ENCODE measurements at places on chromosomes 7 and 10.

DNA sequence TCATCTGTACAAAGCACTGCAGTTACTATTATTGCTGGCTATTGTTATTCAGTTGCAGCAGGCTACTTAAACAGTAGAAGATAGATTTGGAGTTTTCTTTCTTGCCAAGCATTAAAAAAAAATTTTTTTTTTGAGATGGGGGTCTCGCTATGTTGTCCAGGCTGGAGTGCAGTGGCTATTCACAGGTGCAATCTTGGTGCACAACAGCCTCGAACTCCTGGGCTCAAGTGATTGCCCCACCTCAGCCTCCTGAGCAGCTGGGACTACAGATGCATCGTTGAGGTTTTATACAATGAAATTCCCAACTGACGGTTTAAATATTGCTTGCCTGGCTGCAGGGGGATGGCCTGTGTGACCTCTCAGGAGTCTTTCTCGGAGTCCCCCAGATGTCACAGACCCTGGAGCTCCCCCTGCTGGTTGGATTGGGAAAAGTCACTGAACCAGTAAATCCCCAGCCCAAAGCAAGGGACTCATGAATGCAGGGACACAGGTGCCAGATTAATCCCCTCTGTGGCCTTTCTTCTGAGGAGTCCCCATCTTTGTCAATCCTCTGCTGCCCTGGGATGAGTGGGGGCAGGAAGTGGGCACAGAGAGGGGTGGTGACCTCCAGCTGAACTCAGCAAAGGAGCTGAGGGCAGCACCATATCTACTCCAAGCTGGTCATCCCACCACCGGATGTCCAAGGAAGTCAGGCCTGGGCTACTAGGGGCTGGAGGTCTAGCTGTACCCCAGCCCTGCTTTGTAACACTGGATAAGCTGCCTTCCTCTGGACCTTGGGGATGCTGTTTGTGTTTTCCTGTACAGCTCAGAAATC is 149.6 kb downstream of the C10orf105 start:
- peak; percentile 71 for DNase-seq

- DNase-seq, result no peak
Measured at GRCh38 chr7:30932562-30932961, 20.9 kb downstream of the AQP1 start.

DNA sequence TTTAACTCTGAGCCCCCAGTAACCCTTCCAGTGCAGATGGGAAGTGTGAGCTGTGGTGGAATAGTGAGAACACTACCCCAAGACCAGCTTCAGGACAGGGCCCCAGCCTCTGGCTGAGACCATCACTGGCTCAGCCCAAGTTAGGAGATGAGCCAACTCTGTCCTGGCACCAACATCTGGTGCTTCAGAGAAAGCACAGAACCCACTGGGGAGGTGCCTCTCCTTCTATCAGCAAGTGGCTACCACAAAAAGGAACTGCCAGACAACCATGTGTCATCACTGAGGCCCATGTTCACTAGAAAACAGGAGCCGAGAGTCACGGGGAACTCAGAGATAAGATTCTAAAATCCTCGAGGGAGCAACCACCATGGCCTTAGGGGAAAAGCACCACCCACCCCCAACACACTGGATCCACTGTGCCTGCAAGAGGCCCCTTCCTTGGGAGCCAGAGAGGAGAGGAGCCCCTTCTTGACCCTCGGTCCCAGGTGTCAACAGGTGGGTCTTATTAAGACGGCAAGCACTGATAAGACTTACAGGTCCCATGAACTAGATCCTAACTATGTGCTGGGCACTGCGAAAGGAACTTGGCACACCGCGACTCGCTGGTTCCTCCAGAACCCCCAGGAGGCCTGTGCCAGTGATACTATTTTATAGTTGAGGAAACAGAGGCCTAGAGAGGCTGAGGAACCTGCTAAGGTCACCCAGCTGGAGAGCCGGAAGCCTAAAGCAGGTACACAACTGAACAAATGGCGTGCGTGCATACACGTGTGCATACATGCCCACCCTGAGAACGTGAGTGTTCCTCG is 102.7 kb downstream of the FAM53B start:
- peak; percentile 98 for DNase-seq

GRCh38 chr10:48608279-48608681 is 3.4 kb upstream of the ARHGAP22 start:
- DNase-seq, result peak; percentile 56

DNA sequence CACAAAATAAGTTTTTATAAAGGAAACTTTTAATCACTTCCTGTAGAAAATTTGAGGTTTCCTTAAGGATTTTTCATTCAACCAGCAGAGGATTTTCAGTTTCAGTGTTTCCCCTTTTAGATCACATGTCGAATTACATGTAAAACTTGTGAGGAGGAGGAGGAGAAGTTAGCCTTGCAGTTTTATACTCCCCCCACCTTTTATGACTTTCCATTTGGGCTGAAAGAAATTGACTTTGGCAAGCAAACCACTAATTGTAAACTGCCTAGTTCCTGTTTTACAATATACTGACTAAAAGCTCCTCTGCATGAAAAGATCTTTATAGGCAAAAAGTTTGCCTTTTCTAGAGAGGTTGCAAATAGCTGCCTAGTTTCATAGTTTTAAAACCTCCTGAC is 3.0 kb downstream of the BAMBI start:
- no peak for DNase-seq
